Fibroblast of upper back skin (primary cell): ENCODE measurements at places on chromosomes 16 and 17.
A peak's percentile ranks its signal among the peaks of the same experiment; 100 is the strongest.

- no peak for DNase-seq
Observed at GRCh38 chr16:83720981-83721380, 86.8 kb upstream of the HSBP1 start.

GRCh38 chr17:49193513-49194296, 16.7 kb downstream of the GNGT2 start:
- peak; percentile 67 for DNase-seq

DNA sequence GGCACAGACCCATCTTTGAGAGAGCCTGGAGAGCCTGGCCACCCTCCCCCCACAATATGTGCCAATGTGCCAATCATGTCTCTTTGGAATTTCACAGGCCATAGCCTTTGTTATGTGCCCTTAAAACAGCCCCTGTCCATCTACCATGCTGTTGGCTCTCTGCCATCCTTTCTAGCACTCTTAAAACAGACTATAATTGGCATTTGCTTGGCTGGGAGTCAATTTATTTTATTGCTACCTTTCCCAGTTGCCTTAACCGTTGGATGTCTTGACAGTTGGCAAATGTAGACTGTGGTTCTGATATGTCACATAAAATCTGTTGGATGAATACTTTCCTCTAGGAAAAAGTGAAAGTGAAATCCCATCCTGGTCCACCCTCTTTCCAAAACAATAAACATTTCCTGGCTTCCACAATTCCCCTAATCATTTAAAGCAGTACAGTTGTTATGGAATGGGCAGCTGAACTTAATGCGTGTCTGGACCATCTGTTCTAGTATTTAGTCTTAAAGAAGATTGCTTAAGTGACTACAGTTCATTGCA, 394.0 kb downstream of the KCNJ2 start:
- peak; percentile 9 for DNase-seq

- no peak for DNase-seq
Observed at GRCh38 chr16:72236866-72237265, 64.9 kb upstream of the PMFBP1 start.

DNA sequence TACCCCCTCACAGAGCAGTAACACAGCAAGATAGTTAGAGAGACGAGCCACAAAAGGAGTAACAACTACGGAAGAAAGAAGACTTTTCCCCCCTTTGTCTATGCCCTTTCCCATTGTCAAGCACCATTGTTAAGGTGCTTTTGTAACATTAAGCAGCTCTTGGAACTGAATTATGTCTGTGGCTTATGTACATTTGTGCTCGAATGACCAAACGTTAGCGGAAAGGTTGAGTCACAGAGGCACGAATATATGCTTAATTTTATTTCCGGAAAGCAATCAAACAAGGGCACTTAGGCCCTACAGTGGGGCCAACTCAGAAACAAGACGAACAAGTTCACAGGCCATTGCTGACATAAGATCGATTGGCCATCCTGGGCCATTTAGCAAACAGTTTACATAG, 109.5 kb downstream of the ANKFN1 start:
- DNase-seq: no peak

GRCh38 chr16:85448557-85449190, 164.4 kb upstream of the GSE1 start:
- DNase-seq: peak; percentile 44

- DNase-seq: peak; percentile 85
Observed at GRCh38 chr16:81523387-81524115, 78.9 kb downstream of the CMIP start.

DNA sequence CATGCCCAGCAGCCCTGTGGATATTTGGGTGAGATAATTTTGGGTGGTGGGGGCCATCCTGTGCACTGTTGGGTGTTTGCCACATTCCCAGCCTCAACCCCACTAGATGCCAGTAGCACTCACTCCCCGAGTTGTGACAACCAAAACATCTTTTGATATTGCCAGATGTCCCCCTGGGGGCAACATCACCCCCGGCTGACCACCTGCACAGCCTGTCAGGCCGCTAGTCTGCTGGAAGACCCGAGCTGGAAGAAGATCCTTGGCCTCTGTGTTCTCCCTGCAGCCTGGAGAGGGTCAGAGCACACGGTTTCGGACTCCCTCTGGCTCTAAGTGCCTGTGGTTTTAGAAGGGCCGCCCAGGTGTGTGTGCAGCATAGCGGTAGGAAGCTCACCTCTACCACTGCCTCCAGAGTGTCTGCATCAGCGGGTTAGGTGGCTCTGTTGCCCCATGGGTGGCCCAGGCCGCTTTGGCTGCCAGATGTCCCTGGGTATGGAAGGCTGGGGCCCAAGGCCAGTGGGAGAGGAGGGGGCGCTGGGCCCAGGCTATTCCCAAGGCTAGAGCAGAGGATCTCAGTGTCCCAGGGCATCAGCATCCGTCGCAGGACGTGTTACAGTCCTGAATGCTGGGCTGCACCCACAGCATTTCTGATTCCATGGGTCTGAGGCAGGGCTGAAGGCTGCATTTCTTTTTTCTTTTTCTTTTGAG, 195.8 kb upstream of the GSE1 start:
- DNase-seq: no peak

DNA sequence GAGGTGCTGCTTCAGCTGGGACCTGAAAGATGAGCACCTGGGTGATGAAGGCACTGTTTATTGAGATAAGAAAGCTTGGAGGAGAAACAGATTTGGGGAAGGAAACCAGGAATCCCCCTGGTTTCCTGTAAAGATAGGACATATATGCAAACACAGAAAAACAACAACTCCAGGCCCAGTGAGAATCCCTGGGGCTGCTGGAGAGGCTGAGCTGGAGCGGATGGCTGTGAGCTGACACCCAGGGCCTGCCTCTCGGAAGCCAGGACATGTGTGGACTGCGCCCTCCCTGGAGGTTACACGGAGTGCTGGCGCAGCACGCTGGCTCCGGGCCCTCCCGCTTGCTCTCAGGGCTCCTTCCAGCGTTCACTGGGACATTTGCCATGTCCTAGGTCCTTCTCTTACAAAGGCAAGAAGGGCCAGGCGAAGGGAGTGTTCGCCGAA, 57.5 kb downstream of the CYB5B start:
- DNase-seq: peak; percentile 8

DNA sequence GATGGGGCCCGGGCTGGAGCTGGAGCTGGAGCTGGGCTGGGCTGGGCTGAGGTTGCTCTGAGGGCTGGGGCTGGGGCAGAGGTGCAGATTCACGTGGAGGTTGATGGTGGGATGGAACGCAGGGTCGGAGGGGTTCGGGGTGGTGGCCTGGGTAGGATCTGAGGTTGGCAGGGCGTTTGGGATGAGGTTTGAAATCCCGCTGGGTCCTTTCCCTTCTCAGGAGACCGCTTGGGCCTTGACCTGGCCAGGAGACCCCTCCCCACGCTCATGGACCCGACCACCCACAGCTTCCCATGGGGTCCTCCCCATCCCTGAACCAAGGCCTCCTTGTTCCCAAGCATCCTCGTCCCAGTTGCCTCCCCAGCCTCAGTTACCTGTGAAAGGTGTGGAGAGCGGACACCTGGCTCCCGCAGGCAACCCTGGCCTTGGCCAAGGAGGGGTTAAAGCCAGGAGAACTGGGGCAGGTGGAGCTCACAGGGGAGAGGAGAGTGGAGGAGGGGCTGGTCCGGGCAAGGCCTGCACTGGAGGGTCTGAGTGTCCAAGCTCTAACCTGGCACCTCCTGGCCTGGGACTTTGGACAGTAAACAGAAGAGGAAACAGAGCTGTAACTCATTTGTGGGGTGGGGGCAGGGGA, at the start of gene ASGR2:
TSS of gene ASGR2 (minus strand) at position 582 of the 634 bp plus-strand sequence. CDS start 582 bp downstream, outside the sequence.
- DNase-seq: no peak

DNA sequence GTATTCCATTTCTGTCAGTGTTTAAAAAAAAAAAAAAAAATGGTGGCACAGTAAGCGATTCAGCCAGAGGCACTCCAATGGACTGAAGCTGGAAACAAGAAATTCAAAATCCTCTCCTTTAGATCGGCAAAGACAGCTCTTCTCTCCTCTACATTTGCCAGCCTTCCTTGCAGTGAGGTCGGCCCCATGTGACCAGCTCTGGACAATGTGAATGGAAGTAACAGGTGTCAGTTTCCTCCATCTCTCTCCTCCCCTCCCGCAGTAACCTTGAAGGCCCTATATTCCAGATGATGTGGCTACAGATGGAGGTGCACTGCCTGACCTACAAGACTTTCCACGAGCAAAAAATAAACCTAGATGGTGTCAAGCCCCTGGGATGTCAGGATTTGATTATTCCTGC, 15.0 kb downstream of the CUEDC1 start:
- DNase-seq: no peak

DNA sequence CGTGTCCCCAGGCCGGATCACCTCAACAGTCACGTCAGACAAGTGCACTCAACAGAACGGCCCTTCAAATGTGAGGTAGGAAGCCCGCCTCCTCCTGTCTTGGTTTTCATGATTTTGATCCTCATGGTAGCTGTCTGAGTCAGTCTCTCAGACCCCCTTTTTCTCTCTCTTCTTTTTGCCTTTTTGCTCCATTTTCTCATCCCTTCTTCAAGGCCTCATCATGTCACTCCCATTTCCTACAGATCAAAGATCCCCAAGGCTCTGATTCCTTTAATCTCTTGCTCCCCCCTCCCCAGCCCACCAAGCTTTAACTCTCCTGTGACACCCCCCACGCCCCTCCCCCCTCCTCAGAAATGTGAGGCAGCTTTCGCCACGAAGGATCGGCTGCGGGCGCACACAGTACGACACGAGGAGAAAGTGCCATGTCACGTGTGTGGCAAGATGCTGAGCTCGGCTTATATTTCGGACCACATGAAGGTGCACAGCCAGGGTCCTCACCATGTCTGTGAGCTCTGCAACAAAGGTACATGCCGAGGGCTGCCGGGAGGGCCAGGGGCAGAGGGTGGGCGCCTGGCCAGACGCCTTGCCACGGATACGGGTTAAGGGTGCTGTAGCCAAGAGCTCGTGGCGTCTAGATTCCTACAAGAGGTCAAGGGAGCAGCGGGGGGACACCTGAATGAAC, 2.0 kb downstream of the MAZ start:
- DNase-seq: no peak

DNA sequence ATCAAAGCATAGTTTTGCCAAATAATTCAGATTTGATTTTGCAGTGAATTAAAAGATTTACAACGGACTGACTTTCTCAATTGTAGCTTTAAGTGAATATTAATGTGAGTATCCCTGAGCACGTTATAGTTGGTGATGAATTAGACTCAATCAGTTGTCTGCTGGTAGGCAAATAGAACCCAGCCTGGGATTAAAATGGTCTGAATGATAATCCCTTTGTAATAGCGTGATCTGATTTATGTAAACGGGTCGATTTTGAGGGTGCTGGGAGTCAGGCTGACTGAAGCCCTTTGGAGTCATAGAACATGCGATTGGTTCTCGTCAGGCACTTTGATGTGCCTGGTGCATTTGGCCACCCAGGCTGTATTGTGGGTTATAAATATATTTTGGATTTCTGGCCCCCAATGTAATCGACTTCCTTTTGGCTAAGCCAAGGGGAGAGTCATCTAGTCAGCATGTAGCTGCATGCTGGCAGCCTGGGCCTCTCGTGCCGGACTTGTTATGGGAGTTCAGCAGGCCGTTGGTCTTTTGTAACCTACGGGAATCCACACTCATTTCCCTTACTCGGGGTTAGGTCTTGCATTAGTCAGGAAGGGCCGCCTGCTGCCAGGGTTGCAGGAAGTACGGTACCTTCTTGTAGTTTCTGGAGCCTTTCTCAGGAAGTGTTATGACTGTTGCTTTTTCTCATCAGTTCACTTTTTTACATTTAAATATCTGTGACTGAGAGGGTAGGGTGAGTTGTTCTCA, 5.4 kb downstream of the PGS1 start:
- DNase-seq: peak; percentile 97

- DNase-seq: no peak
Observed at GRCh38 chr17:69231521-69231920, 2.9 kb upstream of the ABCA10 start.

DNA sequence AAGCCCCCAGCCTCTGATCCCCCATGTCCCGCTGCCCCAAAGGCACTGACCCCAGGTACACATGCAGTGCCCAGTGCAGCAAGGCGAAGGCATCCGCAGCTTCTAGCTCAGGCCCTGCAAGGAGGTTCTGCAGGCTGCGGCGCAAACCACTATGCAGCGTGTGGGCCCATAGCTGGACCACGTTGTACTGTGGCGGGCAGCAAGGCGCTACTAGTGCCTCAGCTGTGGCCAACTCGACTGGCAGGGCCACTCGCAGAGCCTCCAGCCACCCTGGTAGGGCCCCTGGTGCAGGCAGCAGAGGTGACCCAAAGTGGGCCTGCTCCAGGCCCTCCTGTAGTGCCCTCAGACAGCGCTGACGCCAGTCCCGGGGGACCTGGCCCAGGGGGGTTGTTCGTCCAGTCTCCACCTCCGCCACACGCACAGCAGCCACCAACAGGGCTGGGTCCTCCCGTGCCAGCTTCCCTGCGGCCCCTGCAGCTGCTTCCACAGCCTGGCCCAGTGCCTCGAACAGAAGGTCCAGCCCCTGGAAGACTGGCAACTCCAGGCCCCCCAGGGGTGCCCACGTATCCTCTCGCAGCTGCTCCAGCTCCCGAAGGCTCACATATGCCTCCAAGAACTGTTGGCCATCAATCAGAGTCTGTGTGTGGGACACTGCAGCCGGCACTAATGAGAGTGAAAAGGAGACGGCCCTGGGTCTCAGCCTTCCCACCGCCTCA, 2.6 kb downstream of the EXOC3L1 start:
- no peak for DNase-seq
